ENCODE measurements at places on chromosomes 5 and 9. TPM values are rescaled to one million over a fixed set of nuclear protein-coding genes. Genes with fewer than 3 reads are reported as not detected.

IL5 gene
- total RNA-seq, result not detected

PCDHB11 gene
- total RNA-seq, result not detected

PCDHGA6 gene
- 0.35 TPM for total RNA-seq

SLC6A18 gene
- not detected for total RNA-seq

TMED9 gene
- total RNA-seq, result 69.7 TPM

LCN9 gene
- not detected for total RNA-seq

PCDHAC2 gene
- total RNA-seq, result not detected

LMBRD2 gene
- 14.3 TPM for total RNA-seq

SNCB gene
- total RNA-seq, result not detected

DNA sequence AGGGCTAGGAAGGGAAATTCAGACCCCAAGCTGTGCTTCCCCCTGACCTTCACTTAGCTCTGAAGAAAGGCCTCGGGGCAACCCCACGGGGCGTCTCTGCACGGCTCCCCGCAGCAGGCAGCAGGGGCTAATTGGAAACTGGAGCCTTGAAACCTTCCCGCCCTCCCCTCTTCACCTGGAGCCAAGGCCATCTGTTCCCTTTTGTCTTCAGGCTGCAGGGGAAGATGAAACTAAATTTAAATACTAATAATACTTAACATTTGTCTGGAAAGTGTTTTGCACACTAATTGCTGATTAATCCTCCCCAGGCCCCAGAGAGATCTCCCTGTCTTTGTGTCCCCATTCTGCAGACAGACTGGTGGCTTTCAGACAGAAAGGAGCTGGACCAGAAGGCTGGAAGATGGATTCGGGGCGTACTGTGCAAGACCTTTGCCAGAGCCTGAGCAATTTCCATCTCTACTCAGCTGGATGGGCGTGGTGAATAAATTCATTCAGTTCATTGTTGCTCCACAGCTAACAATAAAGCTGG is 34.1 kb upstream of the CPLX2 start:
- H3K27ac ChIP-seq, result no peak overlapping the region
- no peak for DNase-seq
- H3K27me3 ChIP-seq, result no peaks in the 10 kb centered on the region

DNA sequence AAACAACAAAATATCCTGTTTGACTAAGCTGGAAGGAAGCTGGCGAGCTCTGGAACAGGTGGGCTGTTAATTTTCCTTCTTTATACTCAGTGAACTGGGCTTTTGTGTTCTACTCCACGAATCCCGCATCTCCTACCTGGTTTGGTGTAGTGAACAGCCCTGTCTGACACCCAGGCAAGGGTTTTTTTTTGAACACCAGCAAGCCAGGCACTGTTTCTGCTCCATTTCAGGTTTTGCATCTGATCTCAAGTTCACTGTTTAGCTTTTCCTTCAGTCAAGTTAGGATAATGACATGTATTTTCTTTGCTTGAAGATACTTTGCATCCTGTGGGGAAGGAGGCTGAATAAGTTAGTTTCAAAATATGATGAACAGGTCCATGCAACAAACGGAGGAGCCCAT is 204.5 kb downstream of the SEMA6A start:
- DNase-seq, result no peak
- no peaks in the 10 kb centered on the region for H3K36me3 ChIP-seq
- H3K4me1 ChIP-seq, result no peaks in the 10 kb centered on the region
- no peaks in the 10 kb centered on the region for H3K27me3 ChIP-seq

DNA sequence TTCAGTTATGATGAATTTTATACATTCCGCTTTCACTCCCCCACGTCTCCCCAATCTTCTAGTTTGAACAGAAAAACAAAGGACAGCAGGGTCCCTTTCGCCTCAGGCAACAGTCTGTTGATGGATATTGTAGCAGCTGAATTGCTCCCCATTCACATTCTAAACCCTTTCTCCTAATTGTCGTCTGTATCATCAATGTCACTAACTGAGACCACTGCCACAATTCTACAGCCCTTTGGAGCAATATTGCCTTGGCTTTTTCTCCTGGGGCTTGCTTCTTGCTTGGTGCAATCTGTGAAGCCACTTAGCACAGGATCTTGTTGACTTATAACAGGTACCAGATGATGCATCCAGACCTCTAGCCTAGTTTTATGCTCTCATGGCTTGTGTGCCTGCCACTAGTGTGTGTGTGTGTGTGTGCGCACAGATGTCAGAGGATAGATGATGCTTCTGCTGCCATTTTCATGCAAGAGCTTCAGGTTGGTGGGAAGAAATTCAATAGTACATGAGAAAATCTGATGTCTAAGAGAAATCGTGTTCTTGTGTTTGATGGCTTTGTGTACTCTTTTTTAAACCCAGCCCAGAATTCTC is 195.2 kb upstream of the ISL1 start:
- H3K36me3 ChIP-seq, result no peaks in the 10 kb centered on the region
- no peak overlapping the region for H3K27ac ChIP-seq
- DNase-seq, result no peak
- H3K4me1 ChIP-seq, result no peaks in the 10 kb centered on the region

- no peak overlapping the region for H3K4me3 ChIP-seq
- no peak for DNase-seq
- H3K4me1 ChIP-seq, result no peaks in the 10 kb centered on the region
These were observed 803.1 kb upstream of the COX7C start for GRCh38 chr5:85814596-85814995.

- peaks cover 6% of the 10 kb centered on the region for H3K4me1 ChIP-seq
- no peaks in the 10 kb centered on the region for H3K27me3 ChIP-seq
- H3K36me3 ChIP-seq, result no peaks in the 10 kb centered on the region
- no peak for DNase-seq
- H3K27ac ChIP-seq, result no peak overlapping the region
These were observed 10.9 kb downstream of the PHF2 start for GRCh38 chr9:93587284-93587650.

- H3K27me3 ChIP-seq, result no peaks in the 10 kb centered on the region
- no peak for DNase-seq
- no peaks in the 10 kb centered on the region for H3K36me3 ChIP-seq
- H3K4me3 ChIP-seq, result no peak overlapping the region
- no peak overlapping the region for H3K27ac ChIP-seq
These were observed 16.5 kb downstream of the UGCG start for GRCh38 chr9:111913159-111913558.

- H3K36me3 ChIP-seq, result no peaks in the 10 kb centered on the region
- no peak overlapping the region for H3K27ac ChIP-seq
- no peaks in the 10 kb centered on the region for H3K27me3 ChIP-seq
- no peak overlapping the region for H3K4me3 ChIP-seq
- DNase-seq, result no peak
These were observed 6.8 kb downstream of the MACROH2A1 start for GRCh38 chr5:135392256-135392655.

DNA sequence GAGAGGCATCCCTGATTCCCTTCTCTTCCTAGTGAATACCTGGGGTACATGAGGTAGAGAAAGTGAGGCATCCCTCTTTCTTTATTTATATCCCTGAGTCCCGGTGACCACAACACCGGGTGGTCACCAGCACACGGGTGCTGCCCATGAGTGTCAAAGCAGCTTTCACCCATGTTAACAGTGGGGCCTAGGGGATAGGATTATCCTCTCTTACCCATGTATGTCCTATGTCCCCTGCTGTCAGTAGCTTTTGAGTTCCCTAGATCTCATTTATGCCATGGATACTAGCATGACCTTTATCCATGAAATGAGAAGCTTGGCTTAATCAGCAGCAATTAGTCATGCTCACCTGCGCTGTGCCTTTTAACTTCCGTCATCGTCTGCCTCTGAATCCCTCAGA is 71.4 kb downstream of the RGMB start:
- no peak overlapping the region for H3K27ac ChIP-seq
- no peaks in the 10 kb centered on the region for H3K4me1 ChIP-seq
- no peak for DNase-seq
- H3K27me3 ChIP-seq, result no peaks in the 10 kb centered on the region
- H3K4me3 ChIP-seq, result no peak overlapping the region
- H3K36me3 ChIP-seq, result no peaks in the 10 kb centered on the region

DNA sequence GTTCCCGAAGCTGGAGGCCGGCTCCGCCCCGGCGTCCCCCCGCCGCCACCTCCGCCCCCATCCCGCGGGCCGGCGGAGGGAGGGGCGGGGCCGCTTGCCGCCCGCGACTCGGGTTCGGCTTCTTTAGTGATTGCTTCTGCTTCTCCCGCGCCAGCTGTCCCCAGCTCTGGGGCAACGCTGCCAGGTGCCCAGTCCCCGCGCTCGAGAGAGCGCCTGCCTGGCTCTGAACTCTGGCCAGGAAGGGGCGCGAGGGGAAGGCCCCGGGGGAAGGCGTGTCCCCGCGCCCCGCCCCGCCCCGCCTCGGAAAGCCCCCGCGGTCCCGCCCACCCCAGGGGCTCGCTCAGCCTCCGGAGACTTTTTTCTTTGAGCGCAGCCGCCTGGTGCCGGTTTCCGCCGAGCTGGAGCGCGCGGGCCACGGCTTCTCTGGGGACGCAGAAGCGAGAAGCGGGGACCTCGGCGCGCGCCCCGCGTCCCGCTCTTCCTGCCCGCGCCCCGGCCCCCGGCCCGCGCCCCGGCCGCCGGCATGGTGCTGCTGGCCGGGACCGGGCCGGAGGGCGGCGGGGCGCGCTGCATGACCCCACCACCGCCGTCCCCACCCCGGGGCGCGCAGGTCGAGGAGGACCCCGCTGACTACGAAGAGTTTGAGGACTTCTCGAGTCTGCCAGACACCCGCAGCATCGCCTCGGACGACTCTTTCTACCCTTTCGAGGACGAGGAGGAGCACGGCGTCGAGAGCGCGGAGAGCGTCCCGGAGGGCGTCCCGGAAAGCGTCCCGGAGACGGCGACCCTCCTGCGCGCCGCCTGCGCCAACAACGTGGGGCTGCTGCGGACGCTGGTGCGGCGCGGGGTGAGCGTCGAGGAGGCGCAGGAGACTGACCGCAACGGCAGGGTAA is at the start of gene ANKRD33B:
Gene ANKRD33B, plus strand, starts transcription at position 126 of the 893 bp plus-strand sequence. Its CDS starts 398 bp downstream, at position 524.
- peak within 1 kb of the TSS; percentile 56 for H3K4me3 ChIP-seq
- no peaks in the 10 kb centered on the region for H3K4me1 ChIP-seq
- no peaks in the 10 kb centered on the region for H3K36me3 ChIP-seq
- H3K27me3 ChIP-seq, result no peaks in the 10 kb centered on the region
- H3K27ac ChIP-seq, result peak within 1 kb of the TSS; percentile 72

GRCh38 chr5:168291964-168292785 is 730 bp downstream of the WWC1 start:
- no peak overlapping the region for H3K4me3 ChIP-seq
- no peak overlapping the region for H3K27ac ChIP-seq
- no peaks in the 10 kb centered on the region for H3K36me3 ChIP-seq
- no peaks in the 10 kb centered on the region for H3K27me3 ChIP-seq
- DNase-seq, result no peak
- H3K4me1 ChIP-seq, result no peaks in the 10 kb centered on the region

DNA sequence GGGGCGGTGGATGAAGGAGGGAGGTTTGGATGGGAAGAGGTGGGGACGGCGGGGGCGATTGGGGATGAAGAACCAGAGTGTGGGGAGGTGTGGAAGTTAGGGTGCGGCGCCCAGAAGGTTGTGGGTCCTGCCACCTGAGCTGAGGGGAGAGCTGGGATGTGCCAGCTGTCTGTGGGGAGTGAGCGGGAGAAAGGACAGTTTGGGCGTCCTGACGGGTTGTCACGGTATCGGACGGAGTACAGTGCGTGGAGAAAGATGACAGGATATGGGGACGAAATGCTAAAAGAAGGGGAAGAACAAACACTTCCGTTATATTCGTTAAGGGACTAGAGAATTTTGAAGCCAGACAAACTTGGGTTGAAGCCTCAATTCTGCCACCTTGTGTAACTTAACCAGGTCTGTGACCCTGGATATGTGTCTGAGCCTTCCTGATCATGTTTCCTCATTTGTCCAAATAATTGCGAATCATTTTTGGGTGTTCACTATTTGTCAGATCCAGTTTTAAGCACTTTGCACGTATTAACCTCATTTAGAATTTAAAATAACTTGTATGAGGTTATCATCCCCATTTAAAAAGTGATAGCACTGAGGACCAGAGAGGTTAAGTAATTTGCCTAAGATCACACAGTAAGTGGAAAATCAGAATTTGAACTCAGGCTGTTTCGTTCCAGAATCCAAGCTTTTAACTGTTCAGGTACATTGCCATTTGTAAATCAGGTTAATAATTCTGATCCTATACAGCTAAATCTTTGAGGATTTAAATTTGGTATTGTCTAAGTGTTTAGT is 689 bp downstream of the CNTRL start:
- H3K4me1 ChIP-seq, result peaks cover 24% of the 10 kb centered on the region
- H3K27ac ChIP-seq, result peak overlapping the region; percentile 92
- H3K4me3 ChIP-seq, result peak overlapping the region; percentile 90
- H3K36me3 ChIP-seq, result no peaks in the 10 kb centered on the region
- no peaks in the 10 kb centered on the region for H3K27me3 ChIP-seq
- DNase-seq, result no peak

DNA sequence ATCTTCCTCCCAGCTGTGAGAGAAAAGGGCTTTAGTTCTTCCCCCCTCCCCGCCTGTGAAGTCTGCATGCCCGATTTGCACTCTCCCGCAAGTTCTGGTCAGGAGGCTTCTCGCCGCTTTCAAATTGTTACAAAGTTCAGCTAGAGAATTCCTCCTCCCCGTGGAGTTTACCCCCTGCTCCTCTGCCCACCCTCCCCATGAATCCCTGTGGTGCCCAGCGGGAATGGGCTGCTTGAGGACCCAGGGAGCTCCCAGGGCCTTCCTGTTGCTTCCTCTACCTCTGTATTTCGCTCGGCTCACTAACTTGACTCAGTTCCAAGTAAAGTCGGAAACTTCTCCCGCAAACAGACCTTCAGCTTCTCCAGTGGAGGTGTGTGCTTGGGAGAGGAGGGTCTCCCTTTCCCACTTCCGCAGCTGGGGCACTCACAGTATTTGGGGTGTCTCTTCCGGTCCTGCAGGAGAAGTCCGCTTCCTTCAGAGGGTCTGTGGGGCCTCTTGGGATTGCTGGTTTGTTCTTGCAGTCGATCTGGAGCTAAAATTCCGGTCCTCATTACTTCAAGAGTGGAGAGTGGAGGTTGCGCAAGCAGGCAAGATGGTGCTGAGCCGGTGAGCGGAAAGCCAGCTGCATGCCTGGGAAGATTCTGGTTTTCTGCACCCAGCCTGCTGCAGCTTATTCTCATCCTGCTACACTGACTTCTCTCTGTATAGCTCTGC is 97.8 kb downstream of the ADAMTS12 start:
- no peak overlapping the region for H3K4me3 ChIP-seq
- H3K27ac ChIP-seq, result no peak overlapping the region
- H3K36me3 ChIP-seq, result no peaks in the 10 kb centered on the region
- DNase-seq, result no peak
- no peaks in the 10 kb centered on the region for H3K4me1 ChIP-seq

GRCh38 chr5:124686239-124687004 is 60.0 kb downstream of the ZNF608 start:
- no peaks in the 10 kb centered on the region for H3K36me3 ChIP-seq
- no peaks in the 10 kb centered on the region for H3K4me1 ChIP-seq
- no peak overlapping the region for H3K4me3 ChIP-seq
- H3K27ac ChIP-seq, result no peak overlapping the region

- H3K4me1 ChIP-seq, result no peaks in the 10 kb centered on the region
- no peak overlapping the region for H3K27ac ChIP-seq
- H3K27me3 ChIP-seq, result no peaks in the 10 kb centered on the region
- no peak overlapping the region for H3K4me3 ChIP-seq
- no peak for DNase-seq
These were observed 285.4 kb downstream of the TMEM232 start for GRCh38 chr5:110441035-110441434.

GRCh38 chr9:105978336-105978735 is 284.0 kb downstream of the TMEM38B start:
- no peaks in the 10 kb centered on the region for H3K36me3 ChIP-seq
- no peak for DNase-seq
- no peak overlapping the region for H3K27ac ChIP-seq

GRCh38 chr9:136697146-136697820 is 10.0 kb upstream of the AGPAT2 start:
- no peak overlapping the region for H3K4me3 ChIP-seq
- no peak for DNase-seq
- H3K36me3 ChIP-seq, result no peaks in the 10 kb centered on the region
- H3K27ac ChIP-seq, result no peak overlapping the region
- H3K27me3 ChIP-seq, result no peaks in the 10 kb centered on the region

Data from naive thymus-derived CD4-positive, alpha-beta T cell (primary cell).